ENCODE measurements at places on chromosomes 6 and 20.

DNA sequence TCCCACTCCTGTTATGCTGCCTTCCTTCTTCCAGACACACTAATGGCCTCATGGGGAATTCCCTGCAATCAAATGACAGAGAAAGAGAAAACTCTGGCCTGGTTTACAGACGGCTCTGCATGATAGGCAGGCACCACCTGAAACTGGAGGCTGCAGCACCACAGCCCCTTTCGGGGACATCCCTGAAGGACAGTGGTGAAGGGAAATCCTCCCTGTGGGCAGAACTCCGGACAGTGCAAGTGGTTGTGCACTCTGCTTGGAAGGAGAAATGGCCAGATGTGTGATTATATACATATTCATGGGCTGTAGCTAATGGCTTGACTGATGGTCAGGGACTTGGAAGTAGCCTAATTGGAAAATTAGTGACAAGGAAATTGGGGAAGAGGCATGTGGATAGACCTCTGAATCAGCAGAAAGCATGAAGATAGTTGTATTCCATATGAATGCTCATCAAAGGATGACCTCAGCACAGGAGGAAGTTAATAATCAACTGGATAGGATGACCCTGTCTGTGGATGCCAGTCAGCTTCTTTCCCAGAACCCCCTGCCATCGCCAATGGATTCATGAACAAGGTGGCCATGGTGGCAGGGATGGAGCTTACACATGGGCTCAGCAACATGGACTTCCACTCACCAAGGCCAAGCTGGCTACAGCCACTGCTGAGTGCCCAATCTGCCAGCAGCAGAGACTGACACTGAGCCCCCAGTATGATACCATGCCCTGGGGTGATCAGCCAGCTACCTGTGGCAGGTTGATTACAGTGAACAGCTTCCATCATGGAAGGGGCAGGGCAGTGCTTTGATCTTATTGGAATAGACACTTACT lies 44.5 kb upstream of the VSX1 start:
- no peak for DNase-seq

DNA sequence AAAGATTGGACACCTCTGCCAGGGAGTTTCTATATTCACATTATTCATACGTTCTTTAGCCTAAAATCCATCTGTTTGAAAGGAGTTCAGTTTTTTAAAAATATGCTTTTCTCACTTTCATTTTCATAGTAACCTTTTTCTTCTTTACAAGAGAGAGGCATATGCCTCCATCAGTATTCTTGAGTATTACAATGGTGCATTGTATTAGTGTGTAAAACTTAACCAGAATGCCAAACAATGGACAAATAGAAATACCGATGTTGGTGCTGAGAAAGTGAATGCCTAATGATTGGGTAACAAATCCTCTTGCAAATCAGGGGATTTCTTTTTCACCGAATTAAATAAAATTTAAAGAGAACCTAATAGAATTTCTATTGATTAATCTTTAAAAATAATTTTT lies 163.2 kb upstream of the LAMA2 start:
- no peak for DNase-seq

DNA sequence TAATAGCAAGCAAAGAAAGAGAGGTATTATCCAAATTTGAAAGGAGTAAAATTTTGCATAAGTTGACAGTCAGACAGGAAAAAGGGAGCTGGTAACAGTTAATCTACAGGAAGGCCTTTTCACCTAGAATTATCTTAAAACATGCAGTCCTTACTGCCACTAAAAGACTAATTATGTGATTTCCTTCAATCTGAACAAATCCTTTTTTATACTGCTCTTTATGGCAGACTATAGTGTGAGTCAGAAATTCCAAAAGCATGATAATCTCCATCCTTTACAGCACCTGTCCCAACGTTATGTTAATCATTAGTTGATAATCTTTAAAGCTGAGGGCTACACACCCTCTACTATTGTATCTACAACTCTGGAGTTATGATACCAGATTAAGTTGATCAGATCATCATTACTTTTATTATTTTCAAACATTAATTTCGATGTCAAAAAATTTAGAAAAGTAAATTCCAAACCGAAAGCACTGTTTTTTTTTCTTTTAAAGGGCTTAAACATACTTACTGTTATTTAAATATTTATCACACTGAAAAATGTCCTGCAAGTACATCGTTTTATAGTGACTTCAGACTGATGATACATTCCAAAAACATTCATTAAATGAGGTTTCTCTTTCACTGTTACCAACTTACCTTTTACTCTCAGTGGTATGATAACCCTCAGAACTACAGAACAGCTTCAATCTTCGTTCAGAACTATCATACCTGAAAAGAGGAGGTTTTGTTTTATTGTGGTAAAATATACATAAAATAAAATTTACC lies 33.2 kb upstream of the AKAP7 start:
- DNase-seq: no peak

GRCh38 chr6:169865346-169866139 lies 114.1 kb downstream of the ERMARD start:
- no peak for DNase-seq
